ENCODE measurements at places on chromosomes 7 and 10.

GRCh38 chr10:102743078-102743587 is 615 bp upstream of the WBP1L start:
- DNase-seq = no peak

DNA sequence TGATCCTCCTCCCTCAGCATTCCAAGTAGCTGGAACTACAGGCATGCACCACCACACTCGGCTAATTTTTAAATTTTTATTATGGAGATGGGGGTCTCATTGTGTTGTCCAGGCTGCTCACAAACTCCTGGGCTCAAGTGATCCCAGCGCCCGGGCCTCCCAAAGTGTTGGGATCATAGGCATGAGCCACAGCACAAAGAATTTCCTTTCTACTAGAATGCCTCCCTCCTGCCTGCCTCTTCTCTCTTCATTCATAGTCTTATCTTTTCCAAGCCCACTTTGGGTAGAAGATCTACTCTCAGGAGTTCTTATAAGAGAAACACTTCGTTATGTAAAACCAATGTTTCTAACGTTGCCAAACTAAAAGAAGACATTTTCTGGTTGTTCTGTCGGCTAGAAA is 144.1 kb downstream of the LRRC4 start:
- no peak for DNase-seq

- no peak for DNase-seq
Measured at GRCh38 chr10:24643679-24644209, 79.9 kb downstream of the ARHGAP21 start.

GRCh38 chr10:34826857-34827766 is 12.0 kb upstream of the PARD3 start:
- no peak for DNase-seq

- DNase-seq = no peak
Measured at GRCh38 chr10:34644224-34644623, 170.9 kb downstream of the PARD3 start.

GRCh38 chr10:48652344-48652743 is 32.3 kb upstream of the WDFY4 start:
- no peak for DNase-seq

- no peak for DNase-seq
Measured at GRCh38 chr10:78602201-78602932, 466.4 kb upstream of the ZMIZ1 start.

DNA sequence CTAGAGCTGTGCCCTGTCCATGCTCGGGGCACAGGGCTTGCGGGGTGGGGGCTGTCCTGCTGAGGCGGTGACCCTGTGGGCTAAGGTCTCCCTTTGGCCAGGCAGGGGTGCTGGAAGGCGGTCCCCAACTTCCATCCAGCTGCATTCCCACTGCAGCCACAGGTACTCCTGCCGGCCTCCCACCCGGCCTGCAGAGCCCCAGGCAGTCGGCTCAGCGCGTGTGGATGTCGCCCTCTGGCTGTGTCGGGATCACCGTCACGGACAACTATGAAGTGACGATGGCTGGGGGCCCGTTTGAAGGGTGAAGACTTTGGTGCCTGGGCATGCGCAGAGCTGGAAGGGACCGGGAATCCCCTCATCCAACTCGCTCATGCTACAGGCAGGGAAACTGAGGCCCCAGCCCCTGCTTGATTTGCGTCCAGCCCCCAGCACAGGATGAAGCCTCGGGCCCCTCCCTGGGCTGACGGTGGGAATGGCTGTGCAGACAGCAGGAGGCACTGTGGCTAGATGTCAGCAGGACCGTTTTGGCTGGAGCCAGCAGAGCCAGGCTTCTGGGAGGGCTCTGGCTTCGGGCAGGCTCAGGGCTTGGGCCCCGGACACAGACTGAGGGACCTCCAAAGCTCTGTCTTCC is 2.3 kb upstream of the TMEM184A start:
- no peak for DNase-seq

GRCh38 chr10:127148933-127149220 is 47.5 kb downstream of the INSYN2A start:
- DNase-seq = no peak

DNA sequence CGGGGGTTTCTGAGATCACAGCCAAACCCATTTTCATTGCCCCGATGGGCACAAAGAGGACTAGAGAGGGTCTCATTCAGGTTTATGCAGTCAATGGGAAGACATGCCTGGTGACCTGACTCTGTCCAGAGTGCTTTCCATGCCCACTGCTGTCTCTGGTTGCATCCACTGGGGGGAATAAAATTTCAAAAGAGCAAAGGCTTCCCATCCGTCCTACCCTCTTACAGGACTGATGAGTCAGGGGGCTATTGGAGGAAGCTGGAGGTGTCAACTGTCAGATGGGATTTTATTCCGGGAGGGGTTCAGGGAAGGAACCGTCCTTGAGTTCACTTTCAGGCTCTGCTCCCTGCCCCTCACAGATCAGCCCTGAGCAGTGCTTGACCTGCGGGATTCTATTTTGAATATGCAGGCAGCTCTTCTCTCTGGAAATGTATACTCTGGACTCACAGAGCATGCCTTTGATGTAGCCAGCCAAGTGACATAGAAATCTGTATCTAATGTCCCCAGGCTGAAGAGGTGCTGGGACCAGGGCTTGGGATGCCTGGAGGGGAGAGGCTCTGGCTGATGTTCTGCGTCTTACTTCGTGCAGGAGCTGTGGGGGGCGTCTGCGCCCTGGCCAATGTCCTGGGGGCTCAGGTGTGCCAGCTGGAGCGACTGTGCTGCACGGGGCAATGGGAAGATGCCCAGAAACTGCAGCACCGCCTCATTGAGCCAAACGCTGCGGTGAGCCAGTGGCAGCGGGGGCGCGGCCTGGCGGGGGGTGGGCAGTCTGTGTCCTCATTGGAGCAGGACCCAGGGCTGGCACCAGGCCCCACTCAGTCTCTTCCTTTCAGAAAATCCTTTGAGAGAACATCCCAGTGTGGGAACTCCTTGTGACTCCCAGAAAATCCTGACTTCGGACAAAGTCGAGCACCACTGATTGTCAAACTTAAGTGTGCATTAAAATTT is 12.0 kb downstream of the C10orf62 start:
- DNase-seq = no peak

DNA sequence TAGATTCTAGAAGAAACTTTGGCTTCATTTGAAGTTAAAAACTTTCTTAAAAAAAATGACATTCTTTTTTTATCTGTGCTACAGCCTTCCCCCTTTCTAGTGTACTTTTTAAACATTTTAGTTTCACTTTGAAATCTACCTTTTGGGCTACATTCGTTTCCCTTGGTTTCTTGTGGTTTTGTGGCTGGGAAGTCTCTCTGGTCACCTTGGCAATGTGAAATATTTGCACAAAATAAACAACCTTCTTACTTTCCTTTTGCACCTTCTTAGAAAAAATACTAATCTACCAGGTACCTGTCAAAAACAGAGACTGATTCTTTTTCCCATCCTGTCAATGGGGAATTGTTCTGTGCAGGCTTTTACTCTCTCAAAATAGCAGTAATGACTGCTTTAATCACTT is 350.2 kb downstream of the GATA3 start:
- no peak for DNase-seq

DNA sequence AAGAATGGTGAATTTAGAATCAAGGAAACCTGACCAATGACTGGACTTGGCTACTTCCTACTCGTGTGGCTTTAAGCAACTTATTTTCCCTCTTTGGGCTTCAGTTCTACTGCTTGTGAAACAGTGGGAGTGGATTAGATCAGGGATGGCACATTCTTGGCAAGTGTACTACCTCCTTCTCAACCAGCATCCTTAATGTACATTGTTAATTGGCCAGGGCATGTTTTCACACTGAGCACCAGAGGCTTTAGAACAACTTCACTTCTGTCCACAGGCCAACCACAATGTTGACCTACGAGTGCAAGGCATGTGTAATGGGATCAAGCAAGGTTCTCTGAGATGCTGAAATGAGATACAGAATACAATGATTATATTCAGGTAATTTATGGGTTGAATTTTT is 315.3 kb downstream of the ADRA2A start:
- no peak for DNase-seq

DNA sequence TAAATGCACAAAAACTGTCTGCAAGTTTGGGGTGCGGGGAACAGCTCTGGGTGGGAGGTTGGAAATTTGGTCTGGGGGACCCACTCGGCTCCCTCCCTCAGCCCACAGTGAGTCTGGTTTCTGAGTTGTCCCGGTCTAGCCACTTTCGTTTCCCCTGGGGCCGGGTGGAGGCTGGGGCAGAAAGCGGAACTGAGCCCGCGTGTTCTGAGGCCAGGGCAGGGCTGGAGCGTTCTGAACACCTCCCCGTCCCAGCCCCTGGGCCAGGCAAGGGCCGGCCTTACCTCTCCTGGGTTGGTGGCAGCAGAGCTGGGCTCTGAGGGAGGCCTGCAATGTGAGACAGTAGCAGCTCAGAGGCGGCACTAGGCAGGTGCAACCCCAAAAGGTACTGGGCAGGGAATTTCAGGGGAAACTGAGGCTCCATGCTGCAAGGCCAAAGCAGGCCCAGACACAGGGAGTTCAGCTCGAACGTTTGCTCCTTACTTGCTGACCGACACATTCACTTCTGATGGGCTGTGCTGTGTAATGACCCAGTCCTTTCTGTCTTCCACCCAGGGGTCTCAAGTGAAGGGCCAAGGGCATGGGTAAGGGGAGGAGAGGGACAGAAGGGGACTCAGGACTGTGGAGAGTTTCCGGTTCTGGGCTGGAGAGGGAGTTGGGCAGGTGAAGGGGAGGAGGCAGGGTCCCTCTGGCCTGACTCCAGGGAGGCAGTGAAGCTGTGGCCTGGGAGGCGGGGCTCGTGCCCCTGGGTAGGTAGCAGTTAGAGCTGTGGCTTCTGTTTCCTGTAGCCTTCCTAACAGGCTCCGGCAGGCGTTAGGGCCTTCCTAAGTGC is 3.0 kb downstream of the IRF5 start:
- peak; percentile 47 for DNase-seq

GRCh38 chr10:69826094-69826493 is 24.4 kb downstream of the COL13A1 start:
- no peak for DNase-seq

- no peak for DNase-seq
Measured at GRCh38 chr10:70274643-70275042, 9.2 kb downstream of the NPFFR1 start.

DNA sequence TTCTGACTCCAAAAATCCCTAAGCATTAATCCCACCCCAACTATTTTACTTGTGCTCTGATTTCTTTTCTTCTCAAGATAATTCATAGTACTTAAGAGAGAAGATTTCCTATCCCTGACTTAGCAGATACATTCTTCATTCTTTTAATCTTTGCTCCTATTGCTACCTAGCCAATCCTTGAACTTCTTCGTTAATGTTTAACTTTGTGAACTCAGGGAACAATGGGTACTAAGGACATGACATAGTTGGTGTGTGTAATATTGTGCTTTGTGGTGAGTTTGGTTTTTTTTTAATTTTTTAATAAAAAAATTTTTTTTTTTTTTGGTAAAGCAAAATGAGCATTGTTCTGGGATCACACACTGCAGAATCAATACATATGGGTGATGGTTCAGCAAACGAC is 166.2 kb downstream of the CHCHD3 start:
- no peak for DNase-seq

GRCh38 chr7:90216771-90217170 is 5.2 kb downstream of the STEAP2 start:
- no peak for DNase-seq

DNA sequence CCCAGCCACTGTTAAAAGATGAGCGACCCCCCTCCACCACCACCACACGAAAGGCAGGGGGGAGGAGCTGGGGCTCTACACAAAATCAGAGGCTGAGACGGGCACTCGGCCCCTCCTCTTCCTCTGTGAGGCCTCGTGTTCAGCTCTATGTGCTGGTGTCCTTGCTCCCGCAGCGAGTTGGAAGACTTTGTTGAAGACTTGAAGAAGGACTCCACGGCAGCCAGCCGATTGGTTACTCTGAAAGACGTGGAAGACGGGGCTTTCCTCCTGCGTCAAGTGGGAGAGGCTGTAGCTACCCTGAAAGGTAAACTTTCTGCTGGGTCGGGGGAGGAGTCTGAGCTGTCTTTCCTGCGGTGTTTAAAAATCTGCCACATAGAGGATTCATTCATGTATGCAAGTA is 203.7 kb downstream of the ARHGAP21 start:
- no peak for DNase-seq

GRCh38 chr7:129498021-129498420 is 4.3 kb upstream of the SMKR1 start:
- DNase-seq = no peak

DNA sequence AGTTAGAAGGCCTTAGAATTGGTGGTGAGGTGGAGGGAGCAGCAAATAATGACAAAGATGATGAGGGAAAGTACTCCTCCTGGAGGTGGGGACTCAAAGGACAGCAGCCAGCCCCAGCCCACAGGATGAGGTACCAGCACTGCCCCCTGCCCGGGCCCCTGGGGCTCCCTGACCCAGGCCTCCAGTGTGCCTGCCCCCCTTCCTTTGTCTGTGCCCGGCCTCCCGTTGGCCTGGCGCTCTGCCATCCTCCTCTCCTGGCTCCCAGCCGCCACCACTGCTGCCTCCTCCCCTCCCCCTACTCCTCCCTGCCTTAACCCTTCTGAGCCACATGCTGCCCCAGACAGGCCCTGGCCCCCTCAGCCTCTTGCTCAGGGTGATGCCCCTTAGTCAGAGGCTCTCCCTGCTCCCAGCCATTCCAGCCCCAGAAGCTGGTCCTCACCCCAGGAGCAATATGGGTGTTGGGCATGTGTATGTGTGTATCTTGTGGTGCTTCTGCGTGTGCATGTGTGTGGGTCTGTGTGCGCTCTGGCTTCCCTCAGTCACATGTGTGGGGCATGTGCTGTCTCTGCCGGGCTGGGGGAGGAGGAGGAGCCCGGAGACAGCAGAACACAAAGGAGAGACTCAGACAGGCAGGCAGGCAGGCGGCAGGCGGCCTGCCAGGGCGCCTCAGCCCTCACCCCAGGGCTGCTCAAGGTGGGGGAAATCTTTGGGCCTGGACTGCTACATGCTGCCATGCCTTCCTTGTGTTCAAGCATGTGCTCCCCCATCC is 2.6 kb downstream of the LDB1 start:
- DNase-seq = peak; percentile 94
